ENCODE measurements at places on chromosomes 5 and 9.

DNA sequence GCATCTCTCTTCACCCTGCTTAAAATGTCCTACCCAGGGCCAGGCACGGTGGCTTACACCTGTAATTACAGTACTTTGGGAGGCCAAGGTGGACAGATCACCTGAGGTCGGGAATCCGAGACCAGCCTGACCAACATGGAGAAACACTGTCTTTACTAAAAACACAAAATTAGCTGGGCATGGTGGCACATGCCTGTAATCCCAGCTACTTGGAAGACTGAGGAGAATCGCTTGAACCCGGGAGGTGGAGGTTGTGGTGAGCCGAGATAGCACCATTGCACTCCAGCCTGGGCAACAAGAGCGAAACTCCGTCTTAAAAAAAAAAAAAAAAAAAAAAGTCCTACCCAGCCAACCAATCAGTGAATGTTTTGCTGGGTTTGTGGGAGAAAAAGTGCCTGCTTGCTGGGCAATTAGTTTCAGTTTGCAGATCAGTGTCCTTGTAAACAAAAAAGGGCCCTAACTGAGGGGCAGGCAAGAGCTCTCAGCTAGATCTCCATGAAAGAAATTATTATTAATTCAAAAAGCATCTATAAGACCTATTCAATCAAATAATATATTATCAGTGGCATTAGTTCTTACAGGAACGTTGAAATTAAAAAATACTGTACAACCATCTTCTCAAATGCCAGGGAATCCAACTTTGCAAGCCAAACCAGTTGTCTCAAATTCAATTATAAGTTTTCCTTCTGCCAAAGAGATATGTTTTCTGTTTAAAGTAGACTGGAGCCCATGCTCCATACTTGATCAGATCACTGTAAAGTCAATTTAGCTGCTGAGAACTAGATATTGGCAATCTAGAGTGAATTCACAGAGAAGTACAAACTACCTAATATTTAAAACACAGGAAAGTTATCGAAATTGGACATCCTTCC lies 3.9 kb downstream of the MEGF9 start:
- no peak for DNase-seq

- DNase-seq = no peak
Observed at GRCh38 chr5:84453405-84453804, 68.7 kb upstream of the EDIL3 start.

- no peak for DNase-seq
Observed at GRCh38 chr5:173751266-173751600, 134.8 kb upstream of the BOD1 start.

- no peak for DNase-seq
Observed at GRCh38 chr5:76691467-76692273, 24.3 kb upstream of the F2R start.

DNA sequence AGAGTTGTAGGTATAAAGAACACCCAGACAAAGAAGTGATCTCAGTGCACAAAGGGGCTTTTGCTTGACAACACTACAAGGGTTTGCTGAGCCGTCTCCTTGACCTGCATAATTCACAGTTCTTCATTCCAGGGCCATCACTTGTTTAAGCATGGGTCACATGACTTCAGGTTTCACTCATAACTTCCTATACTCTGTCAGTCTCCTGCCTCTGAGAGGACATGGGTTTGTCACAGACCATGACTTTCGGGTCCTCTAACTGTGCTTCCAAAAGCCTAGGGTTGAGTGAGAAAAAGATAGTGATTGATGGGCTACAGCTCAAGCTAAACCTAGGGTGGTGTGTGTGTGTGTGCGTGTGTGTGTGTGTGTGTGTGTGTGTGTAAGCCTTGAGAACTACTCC lies 166.4 kb downstream of the CDH6 start:
- DNase-seq = no peak

DNA sequence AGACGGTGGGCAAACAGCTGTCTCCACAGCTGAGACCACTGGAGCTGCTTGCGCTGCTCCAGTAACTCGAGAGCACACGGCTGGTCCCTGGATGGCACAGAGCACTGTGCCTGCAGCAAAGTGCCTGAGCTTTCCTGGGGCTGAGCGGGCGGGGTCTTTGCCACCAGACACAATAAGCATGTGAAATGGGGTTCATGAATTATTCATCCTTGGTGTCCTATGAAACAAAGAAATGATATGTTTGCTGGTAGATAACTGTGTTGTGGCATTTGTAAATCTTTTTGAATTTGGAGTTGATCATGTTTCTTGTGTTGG lies 151.7 kb upstream of the MPDZ start:
- peak; percentile 78 for DNase-seq

GRCh38 chr9:94920420-94921091 lies 194.1 kb downstream of the AOPEP start:
- DNase-seq = peak; percentile 80

DNA sequence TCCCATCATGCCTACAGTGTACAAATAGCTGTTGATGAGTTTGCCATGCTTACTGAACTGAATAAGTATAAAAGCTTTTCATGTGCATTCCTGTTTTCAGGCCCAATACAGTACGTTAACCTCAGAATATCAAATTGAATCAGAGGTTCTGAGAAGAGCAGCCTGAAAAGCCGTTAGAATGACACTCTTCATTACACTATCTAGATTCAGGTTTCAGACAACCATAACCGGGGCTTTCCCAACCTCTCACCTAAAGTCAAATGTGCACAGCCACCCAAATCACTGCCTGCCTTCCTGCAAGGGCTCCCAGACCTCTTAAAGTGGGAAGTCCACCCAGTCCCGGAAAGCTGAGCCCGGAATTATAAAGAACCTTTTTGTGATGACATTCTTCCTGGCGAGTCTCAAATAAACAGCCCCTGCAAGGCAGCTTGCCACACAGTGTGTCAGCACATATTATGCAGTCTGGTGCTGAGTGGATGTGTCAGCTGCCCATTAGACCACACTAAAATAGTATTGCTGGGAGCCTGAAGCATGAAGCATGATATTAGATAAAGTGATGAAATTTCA lies 245.8 kb downstream of the TLE4 start:
- peak; percentile 12 for DNase-seq

DNA sequence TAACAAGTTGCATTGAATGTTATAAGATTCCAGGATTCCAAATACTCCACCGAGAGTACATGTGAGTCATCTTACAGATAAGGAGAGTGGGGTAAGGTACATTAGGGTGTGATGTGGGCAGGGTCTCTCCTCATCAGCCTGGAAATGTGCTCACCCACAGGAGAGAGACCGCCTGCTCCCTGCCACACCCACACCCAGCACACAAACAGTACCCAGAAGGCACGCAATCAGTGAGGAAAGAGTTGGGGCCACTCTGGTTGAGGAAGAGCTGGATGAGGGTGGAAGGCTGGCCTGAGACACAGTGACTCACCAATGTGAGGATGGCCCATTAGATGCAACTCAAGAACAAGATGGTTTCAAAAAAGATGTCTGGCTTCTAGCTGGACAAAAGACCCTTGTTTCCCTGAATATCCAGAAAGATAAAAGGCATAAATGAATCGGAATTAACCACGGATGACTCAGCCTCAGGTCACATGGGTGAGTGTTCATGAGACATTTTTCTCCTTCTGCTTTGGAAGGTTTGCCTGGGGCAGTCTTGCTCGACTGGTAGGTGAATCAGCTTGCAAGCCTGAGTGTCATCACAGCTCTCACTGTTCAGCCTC lies 51.1 kb upstream of the LHFPL2 start:
- peak; percentile 12 for DNase-seq

- no peak for DNase-seq
Observed at GRCh38 chr9:4237748-4238511, 61.9 kb downstream of the GLIS3 start.

DNA sequence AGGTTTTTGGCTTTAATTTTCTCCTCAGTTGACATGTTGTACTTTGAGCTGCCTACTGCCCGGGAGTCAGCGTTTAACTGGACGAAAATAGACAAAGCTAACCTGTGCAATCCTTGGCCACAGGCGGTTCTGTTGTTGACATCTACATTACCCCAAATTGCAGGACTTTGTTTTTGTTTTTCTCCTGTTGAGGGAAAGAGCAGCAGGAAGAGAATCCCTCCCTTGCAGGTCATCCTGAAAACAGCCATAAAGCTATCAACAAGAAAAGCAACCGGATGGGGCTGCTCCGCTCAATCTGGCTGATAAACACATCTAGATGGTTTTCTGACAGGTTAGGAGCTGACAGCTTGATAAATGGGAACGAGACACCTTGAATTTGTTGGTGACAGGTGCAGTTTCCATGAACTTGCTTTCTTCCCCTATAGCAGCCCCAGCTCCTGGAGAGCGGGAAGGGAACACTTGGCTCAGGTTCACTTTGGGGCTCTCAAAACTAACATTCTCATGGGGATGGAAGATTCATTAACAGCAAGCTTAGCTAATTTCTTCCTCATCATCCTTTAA lies 331.5 kb downstream of the SLIT3 start:
- no peak for DNase-seq

GRCh38 chr9:75941066-75941465 lies 50.6 kb downstream of the PCSK5 start:
- no peak for DNase-seq

DNA sequence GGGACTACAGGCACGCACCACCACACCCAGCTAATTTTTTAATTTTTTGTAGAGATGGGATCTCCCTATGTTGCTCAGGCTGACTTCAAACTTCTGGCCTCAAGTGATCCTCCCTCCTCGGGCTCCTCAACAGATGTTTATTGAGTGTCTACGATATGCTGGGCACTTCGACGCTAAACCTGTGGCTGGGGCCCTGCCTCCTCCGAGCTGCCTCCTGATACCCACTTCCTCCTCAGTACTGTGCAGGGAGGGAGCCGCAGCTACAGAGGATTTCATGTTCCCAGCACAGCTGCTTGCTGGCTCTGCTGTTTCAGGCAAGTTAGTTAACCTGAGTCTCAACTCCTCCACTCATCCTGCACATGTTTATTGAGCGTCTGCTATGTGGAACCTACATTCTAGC lies 9.6 kb downstream of the AIF1L start:
- DNase-seq = no peak

DNA sequence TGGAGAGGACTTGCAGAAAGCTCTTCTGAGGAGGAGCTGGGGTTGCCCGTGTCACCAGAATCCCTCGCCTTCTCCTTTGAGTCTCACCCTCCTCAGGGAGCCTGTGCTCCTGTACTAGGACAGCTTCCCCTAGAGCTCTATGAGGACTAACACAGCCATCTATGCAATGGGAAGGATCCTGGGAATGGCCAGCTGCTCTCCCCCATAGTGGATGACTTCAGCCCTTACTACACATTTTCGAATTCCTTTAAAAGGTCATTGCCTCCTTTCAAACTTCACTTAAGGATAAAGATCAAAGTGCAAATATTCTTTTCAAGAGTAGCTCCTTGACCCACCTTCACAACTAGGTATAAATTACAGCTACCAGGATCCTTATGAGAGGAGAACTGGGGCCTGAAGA lies 55.1 kb downstream of the PRDM6 start:
- DNase-seq = no peak

GRCh38 chr9:71901695-71902597 lies 9.0 kb downstream of the ABHD17B start:
- no peak for DNase-seq

- DNase-seq = no peak
Observed at GRCh38 chr5:174617910-174618309, 106.5 kb upstream of the MSX2 start.

- no peak for DNase-seq
Observed at GRCh38 chr9:122219856-122220672, 8.7 kb downstream of the LHX6 start.

- DNase-seq = no peak
Observed at GRCh38 chr5:116455061-116455460, 119.6 kb downstream of the SEMA6A start.

GRCh38 chr5:171703146-171703545 lies 82.5 kb upstream of the SMIM23 start:
- no peak for DNase-seq

DNA sequence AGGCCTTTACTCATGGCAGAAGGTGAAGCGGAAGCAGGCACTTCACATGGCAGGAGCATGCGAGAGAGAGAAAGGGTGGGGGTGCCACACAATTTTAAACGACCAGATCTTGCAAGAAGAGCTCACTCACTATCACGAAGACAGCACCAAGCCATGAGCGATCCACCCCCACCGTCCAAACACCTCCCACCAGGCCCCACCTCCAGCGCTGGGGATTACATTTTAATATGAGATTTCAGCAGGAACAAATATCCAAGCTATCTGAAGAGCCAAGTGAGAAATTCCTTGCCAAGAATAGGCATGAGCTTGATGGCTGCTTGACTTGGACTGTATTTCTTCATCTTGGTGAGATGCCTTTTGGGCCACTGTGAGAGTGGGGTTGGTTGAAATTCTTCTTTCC lies 88.0 kb downstream of the PDZD2 start:
- DNase-seq = peak; percentile 63

All from head of caudate nucleus (tissue), 42 donors.